ENCODE measurements at places on chromosomes 4 and X. TPM values are rescaled to one million over a fixed set of nuclear protein-coding genes. Genes with fewer than 3 reads are reported as not detected.

- DNase-seq, result no peak
Observed at GRCh38 chr4:76758996-76759395, 138.9 kb downstream of the SOWAHB start.

POF1B gene
- not detected for total RNA-seq

- DNase-seq, result peak; percentile 61
Observed at GRCh38 chr4:16026160-16026761, 57.6 kb downstream of the PROM1 start.

DNA sequence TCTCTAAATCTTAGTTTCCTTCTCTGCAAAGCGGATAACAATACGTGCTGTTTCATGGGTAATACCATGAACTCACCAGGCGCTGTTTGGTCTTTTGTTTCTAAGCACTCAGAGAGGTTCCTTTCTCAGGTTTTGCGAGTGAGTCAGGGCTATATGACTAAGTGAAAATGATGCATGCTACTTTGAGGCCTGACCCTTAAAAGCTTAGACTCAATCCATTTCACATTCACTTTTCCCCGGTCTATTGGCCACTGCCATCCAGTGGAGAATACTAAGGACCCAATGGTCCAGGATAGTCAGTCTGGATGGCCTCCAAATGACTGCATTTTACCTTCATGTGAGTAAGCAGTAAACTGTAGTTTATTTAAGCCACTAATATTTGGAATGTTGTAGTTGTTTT lies 400.8 kb upstream of the SLIT2 start:
- peak; percentile 93 for DNase-seq

DNA sequence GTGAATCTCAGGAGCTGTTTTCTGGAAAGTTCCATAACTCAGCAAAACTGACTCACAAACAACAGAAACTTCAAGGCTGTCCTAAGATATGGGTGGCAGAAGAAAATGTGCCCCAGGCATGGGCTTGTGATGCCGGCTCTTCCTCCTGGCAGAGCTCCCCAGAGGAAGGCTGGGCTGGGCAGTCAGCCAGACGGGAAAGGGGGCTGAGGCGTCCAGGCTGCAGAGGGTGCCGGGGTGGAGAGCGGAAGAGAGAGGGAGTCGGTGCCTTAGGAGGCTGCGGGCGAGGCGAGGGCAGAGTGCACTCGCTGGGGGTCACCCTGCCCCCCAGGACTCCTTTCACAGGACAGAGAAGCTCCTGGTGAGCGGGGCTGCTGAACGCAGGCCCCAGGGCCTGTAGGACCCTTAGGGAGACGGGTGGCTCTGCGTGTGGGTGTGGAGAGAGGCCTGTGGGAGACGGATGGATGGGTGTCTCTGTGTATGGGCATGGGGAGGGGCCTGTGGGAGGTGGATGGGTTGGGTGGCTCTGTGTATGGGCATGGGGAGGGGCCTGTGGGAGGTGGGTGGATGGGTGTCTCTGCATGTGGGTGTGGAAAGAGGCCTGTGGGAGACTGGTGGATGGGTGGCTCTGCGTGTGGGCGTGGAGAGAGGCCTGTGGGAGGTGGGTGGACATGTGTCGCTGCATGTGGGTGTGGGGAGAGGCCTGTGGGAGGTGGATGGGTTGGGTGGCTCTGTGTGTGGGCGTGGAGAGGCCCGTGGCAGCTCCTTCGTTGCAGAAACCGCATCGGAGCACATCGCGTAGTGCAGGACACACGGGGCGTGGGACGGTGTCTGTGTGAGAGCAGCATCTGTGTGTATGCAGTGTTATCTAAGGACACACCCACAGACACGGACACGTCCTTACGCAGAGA lies 15.9 kb downstream of the PCGF3 start:
- DNase-seq, result no peak

DNA sequence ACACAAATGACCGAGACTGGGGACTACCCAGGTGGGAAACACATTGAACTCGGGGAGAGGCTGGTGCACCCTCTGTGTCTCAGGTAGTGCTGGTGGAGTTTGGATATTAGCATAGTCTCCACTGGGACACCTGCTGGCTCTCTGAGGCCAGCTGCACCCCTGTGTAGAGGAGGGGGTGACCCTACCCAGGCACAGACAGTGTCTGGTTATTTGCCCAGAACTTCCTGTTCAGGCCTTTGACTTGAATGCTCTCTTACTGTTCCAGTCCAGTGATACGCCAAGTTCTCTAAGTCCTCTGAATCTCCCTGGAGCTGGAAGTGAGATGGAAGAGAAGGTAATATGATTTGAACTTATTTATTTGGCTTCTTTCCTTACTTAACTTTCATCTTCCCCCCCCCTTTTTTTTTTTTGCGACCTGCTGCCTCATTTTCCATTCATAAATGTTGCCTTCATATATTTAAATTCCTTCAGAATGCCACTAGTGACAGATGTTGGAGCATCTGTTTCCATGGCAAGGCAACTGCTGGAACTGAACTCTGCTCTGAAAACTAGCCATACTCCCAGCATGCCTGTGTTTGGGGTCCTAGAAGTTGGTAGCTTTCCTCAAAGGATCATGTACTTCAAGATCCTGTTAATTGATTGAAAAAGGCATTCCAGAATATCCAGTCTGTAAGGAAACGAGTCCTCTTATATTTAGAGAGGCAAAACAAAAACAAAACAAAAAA lies 76.7 kb downstream of the AASDH start:
- DNase-seq, result no peak

- DNase-seq, result peak; percentile 42
Observed at GRCh38 chr4:10015140-10015753, 6.0 kb downstream of the SLC2A9 start.

DNA sequence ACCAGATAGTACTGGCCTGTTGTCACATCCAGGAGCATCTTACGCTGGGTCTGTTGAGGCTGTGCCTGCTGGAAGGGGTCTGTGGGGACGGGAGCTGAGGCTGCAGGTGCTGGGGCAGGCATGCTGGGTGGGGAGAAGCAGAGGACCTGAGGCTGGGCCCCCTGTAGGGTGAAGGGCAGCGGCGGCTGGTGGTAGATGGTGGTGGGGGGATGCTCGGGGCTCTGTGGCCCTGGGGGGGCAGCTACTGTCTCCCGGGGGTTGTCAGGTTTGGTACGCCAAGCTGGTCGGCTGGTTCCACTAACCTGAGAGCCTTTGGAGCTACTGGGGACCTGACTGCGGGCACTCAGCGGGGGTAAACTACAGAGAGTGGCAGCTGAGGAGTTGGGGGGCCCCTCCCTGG lies 7.8 kb downstream of the C4orf54 start:
- no peak for DNase-seq

ATP1B4 gene
- total RNA-seq, result not detected

DNA sequence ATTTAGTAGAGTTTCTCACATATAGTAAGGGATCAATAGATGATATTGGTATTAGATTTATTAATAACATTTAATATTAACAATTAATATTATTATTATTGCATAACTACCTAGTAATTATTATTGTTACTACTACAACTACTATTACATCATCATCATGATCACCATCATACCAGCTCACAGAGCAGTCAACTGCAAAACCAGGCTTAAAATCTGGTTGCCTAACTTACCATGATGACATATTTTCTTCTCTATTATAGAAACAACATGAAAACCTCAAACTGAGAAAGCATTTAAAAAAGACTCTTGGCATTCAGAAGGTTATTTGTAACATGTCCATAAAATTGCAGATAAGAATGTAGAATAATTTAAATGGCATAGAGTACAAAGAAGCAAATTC lies 247.0 kb upstream of the TTC29 start:
- no peak for DNase-seq

DNA sequence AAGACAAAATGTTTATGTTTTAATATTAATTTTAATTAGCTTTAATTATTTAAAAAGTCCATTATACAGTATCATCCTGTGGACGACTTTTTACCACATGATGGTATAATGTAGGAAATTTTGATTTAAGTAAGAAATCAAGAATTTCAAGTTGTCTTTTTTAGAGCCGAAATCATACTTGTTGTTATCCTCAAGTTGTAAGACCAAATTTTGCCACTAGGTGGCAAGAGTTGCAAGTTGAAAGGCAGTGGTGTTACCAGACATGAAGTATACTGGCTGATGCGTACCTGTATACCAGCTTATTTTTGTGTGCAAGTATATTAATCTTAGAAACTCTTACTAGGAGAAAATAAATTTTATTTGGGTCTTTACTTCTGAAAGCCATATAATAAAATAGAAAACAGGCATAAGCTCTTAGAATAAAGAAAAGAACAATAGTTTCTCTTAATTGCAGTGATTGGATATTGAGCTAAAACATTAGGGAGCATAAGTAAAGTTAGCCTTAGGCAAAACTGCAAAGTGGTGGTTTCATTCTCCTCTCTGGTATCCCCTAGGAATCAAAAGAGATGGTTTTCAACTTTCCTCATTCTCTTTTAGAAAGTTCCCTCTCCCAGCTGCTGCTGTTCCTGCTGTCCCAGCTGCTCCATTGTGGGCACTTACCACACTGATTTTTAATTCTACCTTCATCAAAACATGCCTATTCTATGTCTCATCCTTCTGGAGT lies 118.0 kb upstream of the WDFY3 start:
- DNase-seq, result peak; percentile 75

CNGA1 gene
- not detected for total RNA-seq

ART3 gene
- total RNA-seq, result not detected

XKRX gene
- total RNA-seq, result 0.90 TPM

DNA sequence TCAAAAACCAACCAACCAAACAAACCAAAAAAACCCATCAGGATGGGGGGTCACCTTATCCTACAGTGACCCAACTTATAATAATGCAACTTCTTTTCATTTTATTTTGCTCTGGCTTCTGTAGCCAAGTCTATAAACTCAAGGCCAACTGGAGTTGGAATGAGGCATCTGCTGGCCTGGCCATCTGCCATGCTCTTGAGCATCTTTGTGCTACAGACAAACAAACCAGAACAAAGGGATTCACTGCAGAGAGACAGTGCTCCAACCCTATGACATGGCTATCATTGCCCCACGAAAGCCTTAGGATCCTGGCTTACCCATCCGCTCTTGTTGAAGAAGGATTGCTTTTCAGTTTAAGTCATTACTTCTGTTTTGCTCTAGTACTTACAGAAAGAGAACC lies 49.2 kb upstream of the SCRG1 start:
- DNase-seq, result peak; percentile 55

- no peak for DNase-seq
Observed at GRCh38 chr4:116982656-116983055, 102.7 kb downstream of the TRAM1L1 start.

GRCh38 chr4:87078987-87079486 lies 141.4 kb downstream of the KLHL8 start:
- peak; percentile 88 for DNase-seq

GRCh38 chr4:116099596-116099995 lies 985.8 kb downstream of the TRAM1L1 start:
- no peak for DNase-seq

GRCh38 chrX:37454537-37455285 lies 105.5 kb downstream of the PRRG1 start:
- DNase-seq, result peak; percentile 29

DNA sequence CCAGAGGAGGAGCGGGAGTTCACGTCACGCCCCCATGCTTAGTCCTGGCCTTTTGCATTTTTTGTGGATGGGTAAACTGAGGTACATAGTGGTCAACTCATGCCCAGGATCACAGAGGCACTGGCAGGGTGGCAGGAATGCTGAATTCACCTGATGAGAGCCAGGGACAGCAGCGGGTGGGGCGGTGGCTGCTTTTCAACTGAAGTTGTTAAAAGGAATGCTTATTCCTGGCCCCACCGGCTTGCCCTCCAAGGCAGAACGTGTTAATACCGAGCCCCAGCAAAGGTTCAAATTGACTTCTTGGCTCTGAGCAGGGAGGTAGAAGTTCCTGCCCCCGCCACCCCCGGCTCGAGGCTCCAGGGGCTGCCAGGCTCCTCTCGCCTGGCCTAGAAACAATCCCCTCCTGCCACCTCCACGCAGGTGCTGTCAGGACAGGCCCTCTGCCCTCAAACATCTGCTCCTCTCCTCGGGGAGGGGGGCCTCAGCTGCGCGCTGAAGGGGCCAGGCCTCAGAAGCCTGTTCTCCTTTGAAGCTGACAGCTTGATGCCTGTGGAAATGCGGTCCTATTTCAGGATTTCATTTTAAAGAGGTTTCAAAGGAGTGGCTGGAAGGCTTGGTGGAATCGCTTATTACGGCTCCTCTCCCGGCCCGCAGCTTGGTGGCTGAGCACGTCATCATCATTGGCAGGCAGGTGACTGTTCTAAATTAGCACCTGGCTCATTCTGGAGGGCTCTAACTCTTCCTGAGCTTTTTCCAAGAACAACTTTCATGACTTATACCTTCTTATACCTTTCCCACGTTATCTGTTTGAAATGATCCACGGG lies 93.0 kb downstream of the PHKA2 start:
- DNase-seq, result no peak

- no peak for DNase-seq
Observed at GRCh38 chrX:55695227-55696018, 22.1 kb upstream of the RRAGB start.

AFF2 gene
- 0.72 TPM for total RNA-seq

MAGEA8 gene
- not detected for total RNA-seq

DNA sequence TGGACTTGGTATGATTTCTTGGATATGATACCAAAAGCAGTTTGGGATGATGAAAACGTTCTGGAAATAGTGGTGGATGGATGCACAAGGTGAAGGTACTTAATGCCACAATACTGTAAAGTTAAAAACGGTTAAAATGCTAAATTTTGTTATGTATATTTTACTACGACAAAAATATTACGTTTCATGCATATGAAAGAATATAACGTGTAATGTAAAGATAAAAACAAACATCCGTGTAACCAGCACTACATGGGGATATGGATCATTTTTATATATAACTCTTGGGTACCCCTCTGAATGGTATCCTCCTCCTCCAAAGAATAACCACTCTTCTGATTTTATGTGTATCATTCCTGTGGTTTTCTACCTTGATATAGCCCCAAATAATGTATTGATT lies 862 bp upstream of the CENPU start:
- DNase-seq, result no peak

TMPRSS11D gene
- total RNA-seq, result not detected

- DNase-seq, result no peak
Observed at GRCh38 chrX:5399403-5399802, 829.3 kb downstream of the NLGN4X start.

GRCh38 chr4:41747230-41748055 lies 1.1 kb downstream of the PHOX2B start:
- DNase-seq, result no peak

TMEM35A gene
- 12.8 TPM for total RNA-seq

DNA sequence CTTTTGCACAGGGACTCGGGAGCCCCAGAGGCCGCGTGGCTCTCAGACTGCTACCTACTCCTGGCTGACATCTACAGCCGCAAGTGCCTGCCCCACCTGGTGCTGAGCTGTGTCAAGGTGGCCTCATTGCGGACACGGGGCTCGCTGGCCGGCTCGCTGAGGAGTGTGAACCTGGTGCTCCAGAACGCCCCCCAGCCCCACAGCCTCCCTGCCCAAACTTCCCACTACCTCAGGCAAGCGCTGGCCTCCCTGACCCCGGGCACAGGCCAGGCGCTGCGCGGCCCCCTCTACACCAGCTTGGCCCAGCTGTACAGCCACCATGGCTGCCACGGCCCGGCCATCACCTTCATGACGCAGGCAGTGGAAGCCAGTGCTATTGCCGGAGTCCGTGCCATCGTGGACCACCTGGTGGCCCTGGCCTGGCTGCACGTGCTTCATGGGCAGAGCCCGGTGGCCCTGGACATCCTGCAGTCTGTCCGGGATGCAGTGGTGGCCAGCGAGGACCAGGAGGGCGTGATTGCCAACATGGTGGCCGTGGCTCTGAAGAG lies 28.8 kb downstream of the SH3TC1 start:
- DNase-seq, result no peak
